GM23248 (cell line): ENCODE measurements at places on chromosomes 12 and 14. TPM values are rescaled to one million over a fixed set of nuclear protein-coding genes. Genes with fewer than 3 reads are reported as not detected.

DNA sequence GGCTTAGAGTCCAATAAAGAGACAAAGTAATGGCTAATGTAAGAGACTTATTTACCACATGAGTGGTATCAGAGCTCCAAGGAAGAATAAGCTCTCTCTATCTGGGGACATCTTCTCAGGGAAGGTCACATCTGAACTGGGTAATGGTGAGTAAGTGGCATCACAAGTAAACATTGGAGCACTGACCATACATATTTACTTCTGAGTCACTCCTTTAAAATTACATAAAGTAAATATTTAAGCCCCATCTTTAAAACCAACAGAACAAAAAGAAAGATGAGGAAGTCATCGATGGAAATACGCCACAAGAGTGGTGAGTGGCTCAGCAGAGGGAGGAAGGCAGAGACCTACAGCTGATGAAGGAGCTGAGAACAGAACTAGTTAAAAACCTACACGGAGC, 159.9 kb downstream of the DUSP6 start:
- 0 out of 2 replicates have a peak, but pooled peaks cover 8% of the 10 kb centered on the region for H3K36me3 ChIP-seq
- DNase-seq = no peak
- no peak overlapping the region for H3K4me3 ChIP-seq
- no peak overlapping the region for H3K27ac ChIP-seq
- no peaks in the 10 kb centered on the region for H3K4me1 ChIP-seq

- H3K4me3 ChIP-seq = no peak overlapping the region
- H3K4me1 ChIP-seq = peaks cover 8% of the 10 kb centered on the region
- no peak for DNase-seq
- H3K27ac ChIP-seq = no peak overlapping the region
- H3K27me3 ChIP-seq = no peaks in the 10 kb centered on the region
Measured at GRCh38 chr12:66071549-66071948, 59.0 kb downstream of the LLPH start.

- no peak overlapping the region for H3K27ac ChIP-seq
- no peaks in the 10 kb centered on the region for H3K4me1 ChIP-seq
- H3K4me3 ChIP-seq = no peak overlapping the region
- H3K36me3 ChIP-seq = no peaks in the 10 kb centered on the region
- no peak for DNase-seq
Measured at GRCh38 chr14:74424606-74425005, 1.4 kb downstream of the SYNDIG1L start.

DNA sequence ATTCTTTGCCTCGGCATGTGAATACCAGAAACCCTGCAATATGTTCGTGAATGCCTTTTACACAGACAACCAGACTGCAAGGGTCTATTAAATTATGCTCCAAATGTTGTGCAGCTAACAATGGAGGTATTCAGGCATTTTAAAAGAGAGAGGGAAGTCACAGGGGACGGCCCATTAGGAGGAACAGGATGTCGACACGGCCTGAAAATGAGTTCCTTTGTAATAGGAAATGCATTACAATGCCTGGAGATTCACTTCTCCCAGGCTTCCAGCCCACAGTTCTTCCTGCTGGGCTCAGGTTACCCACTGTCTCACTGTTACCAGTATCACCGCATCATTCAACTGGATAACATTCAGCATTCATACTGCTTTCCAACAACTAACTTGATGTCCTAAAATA, 2.5 kb downstream of the DUSP6 start:
- H3K4me1 ChIP-seq = peaks cover 34% of the 10 kb centered on the region
- peaks cover 32% of the 10 kb centered on the region for H3K36me3 ChIP-seq
- peak overlapping the region; percentile 96 for H3K27ac ChIP-seq

GRCh38 chr14:34693228-34693939, 21.0 kb downstream of the CFL2 start:
- no peak overlapping the region for H3K27ac ChIP-seq
- peaks cover 5% of the 10 kb centered on the region; the same call in 1 of the 2 replicates for H3K4me1 ChIP-seq
- H3K27me3 ChIP-seq = no peaks in the 10 kb centered on the region
- peak overlapping the region; percentile 62 for H3K4me3 ChIP-seq
- DNase-seq = peak; percentile 42

DNA sequence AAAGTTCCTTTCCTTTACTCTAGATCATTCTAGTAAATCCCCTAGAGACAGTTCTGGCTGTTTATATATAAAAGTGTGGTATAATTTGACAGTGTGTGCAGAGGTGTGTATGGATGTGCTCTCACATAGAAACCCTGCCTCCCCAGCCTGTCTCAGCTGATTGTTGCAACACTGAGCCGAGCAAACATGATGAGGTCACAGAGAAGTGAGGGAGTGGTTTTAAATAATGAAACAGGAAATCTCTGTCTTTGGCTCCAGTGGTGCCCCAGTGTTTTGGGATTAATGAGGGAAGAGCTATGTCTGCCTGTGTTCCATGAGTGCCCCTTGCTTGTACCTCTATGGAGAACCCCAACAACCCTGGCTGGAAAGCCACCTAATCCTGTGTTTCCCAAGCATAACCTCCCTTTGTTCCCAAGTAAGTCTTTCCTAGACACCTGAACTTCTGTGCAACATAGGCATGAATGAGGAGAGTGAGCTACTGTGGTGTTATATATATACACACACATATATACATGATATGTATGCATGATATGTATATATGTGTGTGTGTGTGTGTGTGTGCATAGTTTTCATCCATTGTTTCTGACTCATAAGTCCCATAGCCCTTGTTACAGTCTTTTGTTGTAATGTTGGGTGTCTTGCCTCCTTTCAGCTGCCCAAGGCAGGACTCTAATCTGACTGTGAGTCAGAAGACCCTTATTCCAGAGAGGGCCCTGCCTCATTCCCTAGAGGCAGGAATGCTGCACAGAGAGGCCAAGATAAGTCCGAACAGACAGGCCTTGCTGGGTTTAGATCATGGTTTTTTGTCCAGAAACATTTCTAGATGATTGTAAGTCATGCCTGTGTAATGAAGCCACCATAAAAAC, 18.0 kb downstream of the TRAF3 start:
- no peaks in the 10 kb centered on the region for H3K36me3 ChIP-seq
- H3K27me3 ChIP-seq = no peaks in the 10 kb centered on the region
- peaks cover 28% of the 10 kb centered on the region for H3K4me1 ChIP-seq

DNA sequence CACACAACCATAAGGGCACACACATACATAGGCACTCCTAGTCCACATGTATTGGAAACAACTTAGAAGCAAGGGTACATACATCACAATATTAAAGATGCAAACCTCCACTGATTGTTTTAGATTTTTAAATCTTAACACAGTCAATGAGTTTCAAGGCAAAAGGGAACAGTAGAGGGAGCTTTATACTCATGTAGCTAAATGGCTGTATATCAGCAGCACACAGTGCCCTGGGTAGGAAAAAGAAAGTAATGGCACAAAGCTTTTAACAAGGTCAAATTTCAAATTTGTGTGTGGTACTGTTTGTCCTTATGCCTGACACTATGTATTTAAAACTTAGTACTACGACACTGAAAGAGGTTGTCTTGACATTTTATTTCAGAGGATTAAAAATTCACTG, 262.0 kb downstream of the MED13L start:
- no peaks in the 10 kb centered on the region for H3K4me1 ChIP-seq
- H3K27me3 ChIP-seq = no peaks in the 10 kb centered on the region
- no peak overlapping the region for H3K4me3 ChIP-seq
- H3K36me3 ChIP-seq = peaks cover 62% of the 10 kb centered on the region

- H3K36me3 ChIP-seq = no peaks in the 10 kb centered on the region
- peak; percentile 54 for DNase-seq
- peaks cover 44% of the 10 kb centered on the region for H3K27me3 ChIP-seq
- peaks cover 6% of the 10 kb centered on the region for H3K4me1 ChIP-seq
- no peak overlapping the region for H3K4me3 ChIP-seq
Measured at GRCh38 chr12:53862831-53863230, 75.8 kb upstream of the HOXC13 start.

- H3K4me3 ChIP-seq = no peak overlapping the region
- no peak for DNase-seq
- no peaks in the 10 kb centered on the region for H3K36me3 ChIP-seq
- peaks cover 6% of the 10 kb centered on the region; the same call in 1 of the 2 replicates for H3K27me3 ChIP-seq
- H3K27ac ChIP-seq = no peak overlapping the region
Measured at GRCh38 chr14:72380456-72380855, 448.2 kb downstream of the RGS6 start.

GRCh38 chr12:104435175-104435574, 21.6 kb upstream of the CHST11 start:
- no peaks in the 10 kb centered on the region for H3K36me3 ChIP-seq
- no peak overlapping the region for H3K4me3 ChIP-seq
- H3K27me3 ChIP-seq = peaks cover 82% of the 10 kb centered on the region
- H3K4me1 ChIP-seq = no peaks in the 10 kb centered on the region
- no peak for DNase-seq

DNA sequence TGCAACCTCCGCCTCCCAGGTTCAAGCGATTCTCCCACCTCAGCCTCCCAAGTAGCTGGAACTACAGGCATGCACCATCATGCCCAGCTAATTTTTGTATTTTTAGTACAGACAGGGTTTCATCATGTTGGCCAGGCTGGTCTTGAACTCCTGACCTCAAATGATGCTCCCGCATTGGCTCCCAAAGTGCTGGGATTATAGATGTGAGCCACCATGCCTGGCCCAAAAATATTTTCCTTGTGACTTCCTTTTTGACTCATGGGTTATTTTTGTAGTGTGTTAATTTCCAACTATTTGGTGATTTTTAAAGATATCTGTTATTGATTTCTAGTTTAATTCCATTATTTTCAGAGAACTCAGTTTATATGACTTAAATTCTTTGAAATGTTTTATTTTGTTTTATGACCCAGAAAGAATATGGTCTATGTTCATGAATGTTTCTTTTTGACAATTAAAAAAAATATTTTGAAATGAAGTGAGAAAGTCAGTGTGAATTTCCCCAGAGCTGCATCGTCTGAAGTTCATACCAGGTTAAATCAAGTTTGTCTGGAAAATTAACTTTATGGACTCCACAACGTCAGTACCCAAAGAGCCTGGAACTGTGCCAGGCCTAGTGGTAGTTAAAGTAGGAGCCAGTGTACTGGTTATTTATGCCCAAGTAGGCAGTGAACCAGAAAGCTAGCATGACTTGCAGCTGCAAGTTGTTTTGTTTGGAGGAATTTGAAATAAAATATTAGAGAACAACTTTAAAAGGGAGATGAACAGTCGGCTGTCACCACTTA, 2.8 kb upstream of the CDKL1 start:
- H3K27ac ChIP-seq = peak overlapping the region; percentile 20
- peaks cover 20% of the 10 kb centered on the region for H3K4me1 ChIP-seq
- no peaks in the 10 kb centered on the region for H3K27me3 ChIP-seq
- peak; percentile 71 for DNase-seq

DNA sequence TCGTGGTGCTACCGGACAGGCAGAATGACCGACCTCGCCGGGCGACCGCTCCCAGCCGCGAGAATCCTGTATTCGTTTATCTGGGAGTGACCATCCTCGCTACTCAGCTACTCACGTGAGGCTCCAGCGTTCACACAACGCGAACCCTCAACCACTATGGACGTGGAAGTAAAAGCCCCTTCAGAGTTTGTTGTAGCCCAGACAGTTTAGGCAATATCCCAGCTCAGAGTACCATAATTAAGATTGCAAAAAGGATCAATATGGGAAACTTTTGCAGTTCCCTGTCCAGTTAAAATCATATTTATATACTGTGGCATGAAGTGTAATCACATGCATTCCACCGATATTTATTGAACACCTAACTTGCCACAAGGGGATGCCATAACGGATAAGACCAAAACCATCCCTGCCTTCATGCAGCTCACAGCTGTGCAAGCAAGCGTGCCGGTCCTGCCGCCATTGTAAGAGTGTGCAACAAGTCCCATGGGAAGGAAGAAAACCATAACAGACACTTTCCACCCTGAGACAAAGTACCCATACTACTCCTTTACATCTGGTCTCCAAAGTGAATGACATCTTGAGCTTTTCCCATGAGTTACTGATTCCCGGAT, 938 bp upstream of the MAX start:
- H3K27ac ChIP-seq = peak overlapping the region; percentile 67
- peak overlapping the region; percentile 89 for H3K4me3 ChIP-seq
- H3K36me3 ChIP-seq = peaks cover 8% of the 10 kb centered on the region; the same call in 1 of the 2 replicates

DNA sequence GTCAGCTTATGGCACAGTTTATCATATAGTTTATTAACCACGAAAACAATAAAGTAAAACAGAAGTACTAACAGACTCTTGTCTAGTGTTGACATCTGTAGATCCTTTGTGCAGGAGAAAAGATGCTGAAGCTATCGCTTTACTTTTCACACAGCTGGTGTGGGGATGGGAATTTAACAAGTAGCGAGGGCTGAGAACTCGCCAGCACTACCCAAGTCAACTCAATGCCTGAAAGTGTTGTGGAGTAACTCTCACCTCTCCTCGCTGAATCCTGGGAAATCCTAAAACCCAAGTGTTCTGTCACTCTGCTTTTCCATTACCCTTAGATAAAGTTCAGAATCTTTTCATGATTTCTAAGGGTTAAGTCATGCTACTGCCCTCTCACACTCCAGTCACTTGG, 264.2 kb downstream of the BMP4 start:
- peaks cover 4% of the 10 kb centered on the region; the same call in 1 of the 2 replicates for H3K27me3 ChIP-seq
- H3K36me3 ChIP-seq = no peaks in the 10 kb centered on the region
- no peak for DNase-seq
- H3K4me1 ChIP-seq = no peaks in the 10 kb centered on the region
- no peak overlapping the region for H3K4me3 ChIP-seq

DNA sequence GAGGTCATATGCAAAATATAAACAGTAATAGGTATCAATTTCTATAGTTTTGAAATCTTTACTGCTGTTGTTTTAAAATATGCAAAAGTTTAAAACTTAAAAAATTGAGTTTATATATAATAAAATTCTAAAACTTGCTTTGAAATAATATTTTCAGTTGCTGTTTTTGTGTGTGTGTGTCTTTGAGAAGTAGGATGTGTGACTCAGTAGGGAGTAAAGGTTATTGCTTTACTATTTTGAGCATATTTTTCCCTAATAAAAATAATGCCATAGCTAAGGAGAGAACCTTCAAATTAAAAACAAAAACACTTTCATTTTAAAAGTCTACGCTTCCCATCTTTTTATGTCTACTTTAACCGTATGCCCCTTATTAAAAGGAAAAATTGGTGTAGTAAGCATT, 238.1 kb downstream of the FBXL14 start:
- no peaks in the 10 kb centered on the region for H3K36me3 ChIP-seq
- H3K4me1 ChIP-seq = peaks cover 34% of the 10 kb centered on the region
- H3K27me3 ChIP-seq = no peaks in the 10 kb centered on the region
- H3K4me3 ChIP-seq = no peak overlapping the region
- H3K27ac ChIP-seq = no peak overlapping the region

DNA sequence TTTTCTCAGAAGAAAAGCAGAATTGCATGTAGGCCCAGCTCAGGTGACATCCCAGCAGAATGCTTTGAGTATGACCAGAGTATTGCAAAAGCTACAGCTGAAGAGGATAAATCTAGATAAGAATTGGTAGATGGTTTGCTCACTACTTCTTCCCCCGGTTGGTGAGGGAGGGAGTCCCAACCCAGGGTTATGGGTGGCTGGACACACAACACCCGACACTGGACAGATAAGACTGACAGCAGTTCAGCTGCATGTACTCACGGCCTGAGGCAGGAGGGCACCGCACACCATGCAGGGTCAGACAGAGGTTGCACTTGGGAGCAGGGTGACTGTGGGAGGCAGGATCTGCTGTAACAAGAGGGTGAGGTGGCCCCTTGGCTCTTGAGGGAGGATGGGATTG, 1.7 kb upstream of the CLEC4C start:
- no peaks in the 10 kb centered on the region for H3K4me1 ChIP-seq
- H3K4me3 ChIP-seq = no peak overlapping the region
- no peak overlapping the region for H3K27ac ChIP-seq
- no peaks in the 10 kb centered on the region for H3K36me3 ChIP-seq
- no peak for DNase-seq
- no peaks in the 10 kb centered on the region; the same call in none of the 2 replicates for H3K27me3 ChIP-seq

The NPAS3 gene
- total RNA-seq = 0.65 TPM in 1 of 2 replicates, not detected in the other

The MDGA2 gene
- not detected in 2 replicates for total RNA-seq

The PDZRN4 gene
- total RNA-seq = not detected in 2 replicates

The KLHL42 gene
- 24.0 and 24.8 TPM in 2 replicates for total RNA-seq

The CCDC175 gene
- total RNA-seq = not detected in 2 replicates

The CEP170B gene
- 23.3 and 24.5 TPM in 2 replicates for total RNA-seq

The RGS6 gene
- not detected in 2 replicates for total RNA-seq

The ENDOU gene
- total RNA-seq = 0.22 TPM in 1 of 2 replicates, not detected in the other

The GALNT9 gene
- 1.4 and 1.5 TPM in 2 replicates for total RNA-seq

The PRH2 gene
- 2.5 TPM in 1 of 2 replicates, not detected in the other for total RNA-seq

The PDE3A gene
- 0.38 and 0.43 TPM in 2 replicates for total RNA-seq

The TAS2R19 gene
- total RNA-seq = 2.6 and 3.7 TPM in 2 replicates

The FOXN3 gene
- total RNA-seq = 15.9 and 18.6 TPM in 2 replicates
